ENCODE measurements at places on chromosomes 3 and 15.

GRCh38 chr15:74122403-74123130, 7.8 kb upstream of the ISLR2 start:
- DNase-seq, result no peak

- DNase-seq, result no peak
Measured at GRCh38 chr3:171092467-171092911, 66.0 kb upstream of the SLC2A2 start.

GRCh38 chr3:28388978-28389377, 40.4 kb upstream of the AZI2 start:
- no peak for DNase-seq

GRCh38 chr3:149850787-149851584, 38.0 kb downstream of the RNF13 start:
- no peak for DNase-seq

- DNase-seq, result no peak
Measured at GRCh38 chr3:111418391-111418790, 123.6 kb upstream of the CD96 start.

- DNase-seq, result no peak
Measured at GRCh38 chr15:48313216-48313615, 18.0 kb upstream of the DUT start.

DNA sequence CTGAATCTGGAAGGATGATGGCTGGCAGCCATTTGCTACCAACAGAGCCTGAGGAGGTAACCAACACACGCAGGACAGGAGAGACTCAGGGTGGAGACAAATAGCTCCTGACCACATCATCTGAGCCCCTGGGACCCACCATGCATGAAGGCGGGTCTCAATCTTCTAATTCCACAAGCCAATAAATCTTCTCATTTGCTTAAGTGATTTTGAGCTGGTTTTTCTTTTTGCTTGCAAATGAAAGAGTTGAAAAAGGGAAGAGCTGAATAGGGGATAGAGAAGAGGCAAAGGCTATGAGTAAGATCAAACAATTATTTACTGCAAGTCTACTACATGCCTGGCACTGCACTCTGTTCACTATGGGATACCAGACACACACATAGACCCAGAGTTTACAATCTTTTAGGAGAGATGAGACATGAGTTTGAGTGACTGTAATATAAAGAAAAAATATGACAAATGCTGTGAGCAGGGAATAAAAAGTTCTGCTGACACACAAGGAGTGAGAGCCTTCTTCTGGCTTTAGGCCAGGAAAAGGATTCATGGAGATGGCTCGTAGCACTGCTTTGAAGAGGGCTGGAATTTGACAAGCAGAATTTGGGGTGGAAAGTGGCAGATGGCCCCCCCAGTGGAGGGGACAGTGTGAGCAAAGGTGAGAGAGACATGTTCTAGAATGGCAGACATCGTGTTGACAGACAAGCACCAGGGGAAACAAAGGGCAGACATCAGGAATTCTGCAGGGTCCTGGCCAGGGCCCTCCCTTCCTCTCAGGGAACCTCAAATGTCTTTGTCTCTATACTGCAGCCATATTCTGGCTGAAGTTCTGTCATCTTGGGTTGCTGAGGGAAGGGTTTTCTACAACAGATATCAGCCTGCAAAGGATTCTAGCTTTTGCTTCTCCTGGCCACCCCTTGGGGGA, 69.8 kb upstream of the WNT5A start:
- no peak for DNase-seq

- no peak for DNase-seq
Measured at GRCh38 chr15:43789409-43789808, 2.7 kb upstream of the SERF2 start.

GRCh38 chr3:27317096-27317495, 52.1 kb downstream of the NEK10 start:
- no peak for DNase-seq

All from NCI-H1694 treated with DMSO at 0.1 percent for 48 hours (cell line).